ENCODE measurements at places on chromosomes 16 and 17. TPM values are rescaled to one million over a fixed set of nuclear protein-coding genes. Genes with fewer than 3 reads are reported as not detected.

- DNase-seq, result no peak
These were observed 30.6 kb downstream of the TMEM92 start for GRCh38 chr17:50304781-50305404.

GRCh38 chr17:31509095-31509804 is 117.8 kb downstream of the RAB11FIP4 start:
- DNase-seq, result no peak

DNA sequence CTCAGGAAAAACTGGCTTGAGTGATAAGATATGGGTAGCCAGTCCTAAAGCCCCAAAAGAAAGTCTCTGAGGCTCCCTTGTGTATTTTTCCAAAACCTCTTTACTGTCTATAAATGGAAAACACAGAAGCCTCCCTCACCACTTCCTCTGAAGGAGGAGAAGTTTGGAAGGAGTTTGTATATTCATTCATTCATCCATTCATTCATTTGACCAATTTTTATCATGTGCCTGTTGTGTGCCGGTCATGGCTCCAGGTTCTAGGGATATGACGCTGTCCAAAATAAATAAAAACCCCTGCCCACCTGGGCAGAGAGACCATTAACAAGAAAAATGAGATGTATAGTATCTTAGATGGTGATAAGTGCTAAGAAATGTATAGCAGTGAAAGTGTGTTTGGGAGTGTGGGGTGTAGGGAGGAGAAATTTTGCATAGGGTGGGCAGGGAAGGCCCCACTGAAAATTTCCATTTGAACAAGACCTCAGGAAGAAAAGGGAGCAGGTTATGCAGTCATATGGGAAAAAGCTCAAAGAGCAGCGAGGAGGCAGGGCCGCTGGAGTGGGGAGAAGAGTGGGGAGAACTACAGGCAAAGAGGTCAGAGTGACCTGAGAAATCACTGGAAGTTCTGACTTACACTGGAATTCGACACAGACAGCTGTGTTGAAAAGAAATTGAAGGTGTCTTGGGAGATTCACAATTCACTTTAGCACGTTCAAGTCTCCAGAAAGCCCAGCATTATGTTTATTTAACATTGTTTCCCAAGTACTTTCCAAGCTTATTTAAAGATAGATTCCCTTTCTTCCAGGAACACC is 6.1 kb upstream of the WIPI1 start:
- no peak for DNase-seq

DNA sequence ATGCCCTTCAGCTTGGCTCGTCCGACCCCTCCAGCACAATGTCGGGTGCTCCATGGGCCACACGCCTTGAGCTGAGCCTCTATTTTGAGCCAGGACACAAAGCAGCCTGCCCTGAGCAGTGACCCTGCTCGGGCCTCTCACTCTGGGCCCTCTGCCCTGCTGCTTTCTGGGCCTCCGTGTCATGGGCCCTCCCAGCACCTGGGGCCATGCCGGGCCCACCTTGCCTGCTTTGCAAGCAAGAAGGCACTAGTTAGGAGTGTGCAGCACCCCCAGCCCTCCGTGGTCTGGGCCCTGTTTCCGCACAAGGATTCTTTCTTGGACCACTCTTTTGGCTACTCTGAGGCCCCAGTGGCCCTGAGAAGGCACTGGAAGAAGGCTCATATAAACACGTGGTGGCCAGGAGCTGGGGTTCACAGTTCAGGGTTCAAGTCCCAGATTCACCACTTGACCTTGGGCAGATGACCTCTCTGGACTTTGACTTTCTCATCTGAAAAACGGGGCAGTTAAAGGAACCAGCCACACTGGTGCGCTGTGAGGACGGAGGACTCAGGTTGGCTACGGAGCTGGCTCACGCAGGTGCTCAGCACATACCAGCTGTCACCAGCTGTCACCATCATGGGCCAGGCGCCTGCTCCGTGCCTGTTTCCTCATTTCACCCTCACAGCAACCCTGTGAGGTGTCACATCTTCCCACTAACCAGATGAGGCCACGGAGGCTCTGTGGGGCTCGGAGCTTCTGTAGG is 166.0 kb upstream of the GSE1 start:
- DNase-seq, result no peak

DNA sequence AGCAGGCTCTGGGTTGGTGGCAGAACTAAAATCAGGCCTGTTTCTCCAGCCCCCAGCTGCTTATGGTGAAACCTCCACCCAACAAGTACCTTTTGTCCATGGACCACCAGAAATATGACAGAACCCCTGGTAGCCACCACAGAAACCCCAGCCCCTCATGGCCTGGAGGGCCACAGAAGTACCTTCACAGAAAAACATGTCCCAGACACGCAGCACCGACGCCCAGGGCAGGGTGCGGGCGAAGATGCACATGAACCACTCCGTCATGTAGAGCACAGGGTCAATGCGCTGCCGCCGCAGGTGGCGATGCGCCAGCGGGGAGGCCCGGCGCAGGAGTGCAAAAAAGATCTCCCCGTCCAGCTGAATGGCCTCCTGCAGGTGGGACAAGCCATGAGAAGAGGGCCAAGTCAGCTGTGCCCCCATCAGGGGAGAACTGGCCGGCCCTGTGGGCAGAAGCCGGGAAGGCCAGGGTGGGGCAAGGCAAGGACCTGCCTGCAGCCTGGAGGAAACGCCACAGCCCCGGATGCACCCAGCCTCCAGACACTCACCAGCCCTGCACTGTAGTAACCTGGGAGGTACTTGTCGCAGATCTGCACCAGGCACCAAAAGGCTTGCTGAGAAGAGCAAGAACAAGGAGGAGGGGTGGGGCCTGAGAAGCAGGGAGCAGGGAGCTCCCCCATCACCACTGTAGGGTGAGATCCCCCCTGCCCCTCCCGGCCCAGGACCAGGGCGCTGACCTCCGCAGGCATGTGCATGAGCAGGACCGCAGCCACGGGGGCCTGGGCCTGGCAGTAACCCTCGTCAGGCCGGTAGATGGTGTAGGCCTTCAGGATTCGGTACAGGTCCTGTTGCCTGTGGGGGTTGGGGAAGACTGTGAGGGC is 4.1 kb upstream of the CD2BP2 start:
- DNase-seq, result peak; percentile 31

- DNase-seq, result no peak
These were observed 70.9 kb upstream of the SALL1 start for GRCh38 chr16:51222016-51222415.

DNA sequence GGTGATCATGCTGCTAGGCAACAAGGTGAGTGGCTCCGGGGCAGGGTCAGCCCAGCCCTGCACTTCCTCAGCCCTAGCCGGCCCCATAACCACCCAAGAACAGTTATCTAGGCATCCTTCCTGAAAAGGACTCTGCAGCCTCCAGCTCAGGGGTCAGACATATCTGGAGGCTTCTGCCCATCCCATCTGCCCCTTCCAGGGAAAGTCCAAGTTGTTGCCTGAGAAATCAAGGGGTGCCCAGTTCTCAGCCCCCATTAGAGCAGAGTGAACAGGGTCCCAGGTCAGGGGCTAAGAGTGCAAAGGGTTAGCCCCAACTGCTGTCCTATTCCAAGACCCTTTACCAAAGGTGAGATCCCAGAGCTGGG is 4.1 kb upstream of the NHERF1 start:
- no peak for DNase-seq

DNA sequence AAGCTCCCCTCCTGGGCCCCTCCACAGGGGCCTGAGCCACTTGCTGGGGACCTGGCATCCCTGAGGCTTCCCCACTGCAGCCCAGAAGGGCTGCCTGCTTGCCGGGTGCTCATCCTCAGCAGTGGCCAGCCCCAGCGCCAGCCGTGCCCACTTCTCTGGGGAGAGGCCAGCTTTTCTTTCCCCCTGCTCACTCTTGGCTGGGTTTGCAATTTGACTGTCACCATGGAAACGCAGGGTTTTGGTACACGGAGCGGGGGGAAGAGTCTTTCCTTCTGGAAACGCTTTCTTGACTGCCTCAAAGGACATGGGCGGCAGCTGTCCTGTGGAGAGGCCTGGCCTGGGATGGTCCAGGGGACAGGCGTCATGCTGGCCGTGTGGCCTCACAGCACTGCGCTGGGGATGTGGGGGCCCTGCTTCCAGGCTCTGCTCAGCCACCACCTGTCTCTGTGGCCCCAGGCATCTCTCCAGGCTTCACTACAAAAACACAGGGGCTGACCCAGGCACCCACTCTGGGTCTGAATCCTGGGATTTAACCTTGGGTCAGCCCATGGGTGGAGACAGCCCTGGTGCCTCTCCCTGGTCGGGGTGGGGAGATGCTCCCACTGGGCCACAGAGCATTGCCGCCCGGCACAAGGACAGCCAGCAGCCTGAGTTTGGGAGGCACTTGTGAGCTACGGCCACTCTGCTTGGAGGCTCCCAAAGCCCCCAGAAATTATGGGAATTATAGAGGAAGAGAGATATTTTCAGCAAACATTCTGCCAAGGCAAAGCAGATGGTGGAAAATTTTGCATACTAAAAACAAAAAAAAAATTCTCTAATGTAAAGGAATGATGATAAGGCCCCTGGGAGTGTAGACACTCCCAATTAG is 45.9 kb upstream of the DOC2B start:
- DNase-seq, result no peak

- DNase-seq, result no peak
These were observed 26.1 kb downstream of the TOM1L2 start for GRCh38 chr17:17946093-17946492.

- no peak for DNase-seq
These were observed 93.6 kb downstream of the ABCA8 start for GRCh38 chr17:68861602-68862001.

- no peak for DNase-seq
These were observed 20.7 kb downstream of the PIK3R6 start for GRCh38 chr17:8846768-8847211.

GRCh38 chr16:4018391-4018790 is 97.9 kb downstream of the ADCY9 start:
- DNase-seq, result peak; percentile 83

DNA sequence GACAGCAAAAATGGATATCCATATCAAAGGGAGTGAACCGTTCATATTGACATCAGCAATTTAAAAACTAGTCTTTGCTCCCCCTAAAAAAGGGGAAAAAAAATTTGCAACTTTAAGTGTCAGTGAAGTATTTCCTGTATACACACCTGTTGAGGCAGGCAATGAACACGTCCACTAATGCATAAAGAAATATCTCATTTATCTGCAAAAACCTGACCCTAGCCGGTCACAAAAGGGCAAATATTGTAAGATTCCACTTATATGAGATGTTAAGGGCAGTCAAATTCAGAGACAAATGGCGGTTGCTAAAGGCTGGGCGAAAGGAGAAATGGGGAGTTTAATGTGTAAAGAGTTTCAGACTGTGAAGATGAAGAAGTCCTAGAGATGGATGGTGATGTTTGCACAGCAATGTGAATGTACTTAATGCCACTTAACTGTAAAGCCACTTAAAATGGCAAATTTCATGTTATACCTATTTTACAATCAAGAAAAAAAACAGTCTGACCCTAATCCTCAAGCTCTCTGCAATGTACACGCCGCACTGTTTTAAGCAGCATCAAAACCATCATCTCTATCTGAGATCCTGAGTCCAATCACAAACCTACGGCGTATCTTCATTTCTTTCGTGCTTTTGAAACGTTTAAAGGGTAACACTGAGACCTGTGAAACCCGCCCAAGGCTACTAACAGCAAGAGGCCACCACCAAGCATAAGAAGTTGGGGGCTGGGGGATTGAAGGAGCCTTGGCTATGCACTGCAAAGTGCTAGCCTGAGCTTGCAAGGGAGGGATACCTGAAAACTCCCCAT is 1.1 kb downstream of the PARN start:
- DNase-seq, result no peak

GRCh38 chr16:77328274-77328673 is 106.6 kb downstream of the ADAMTS18 start:
- DNase-seq, result no peak

DNA sequence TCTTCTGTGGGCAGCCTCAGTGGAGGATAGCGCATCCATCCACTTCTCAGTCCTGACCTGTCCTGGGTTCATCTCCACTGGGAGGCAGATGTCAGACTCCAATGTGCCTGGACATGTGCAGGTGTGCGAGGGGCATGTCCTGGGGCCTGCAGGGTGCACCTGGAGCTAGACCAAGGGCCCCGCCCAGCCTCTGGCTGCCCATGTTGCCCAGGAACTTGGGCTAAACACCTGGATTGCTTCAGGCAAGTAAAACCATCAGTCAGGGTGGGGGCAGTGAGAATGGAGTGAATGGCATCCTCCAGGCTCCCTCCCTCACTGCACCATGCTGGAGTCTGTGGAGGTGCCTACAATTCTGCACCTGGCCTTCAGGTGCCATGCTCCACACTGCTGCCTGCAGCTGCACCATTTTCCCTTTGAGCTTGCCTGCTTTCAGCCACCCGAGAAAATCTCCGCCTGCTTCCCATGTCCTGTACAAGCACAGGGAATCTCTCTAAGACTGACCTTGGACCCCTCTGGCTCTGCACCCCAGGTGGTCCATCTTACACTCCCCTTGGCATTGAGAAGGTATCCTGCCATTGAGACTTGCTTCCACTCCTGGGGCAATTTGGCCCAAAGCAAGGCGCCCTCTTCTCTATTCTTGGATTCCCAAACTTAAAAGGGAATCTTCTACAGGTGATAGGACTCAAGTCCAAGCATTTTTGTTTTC is 2.1 kb upstream of the MFSD6L start:
- DNase-seq, result no peak

GRCh38 chr16:67150047-67150832 is 558 bp downstream of the B3GNT9 start:
- peak; percentile 79 for DNase-seq

GRCh38 chr16:15521758-15522509 is 87.5 kb downstream of the BMERB1 start:
- DNase-seq, result peak; percentile 46

GRCh38 chr16:79537584-79537983 is 63.0 kb downstream of the MAF start:
- no peak for DNase-seq

DNA sequence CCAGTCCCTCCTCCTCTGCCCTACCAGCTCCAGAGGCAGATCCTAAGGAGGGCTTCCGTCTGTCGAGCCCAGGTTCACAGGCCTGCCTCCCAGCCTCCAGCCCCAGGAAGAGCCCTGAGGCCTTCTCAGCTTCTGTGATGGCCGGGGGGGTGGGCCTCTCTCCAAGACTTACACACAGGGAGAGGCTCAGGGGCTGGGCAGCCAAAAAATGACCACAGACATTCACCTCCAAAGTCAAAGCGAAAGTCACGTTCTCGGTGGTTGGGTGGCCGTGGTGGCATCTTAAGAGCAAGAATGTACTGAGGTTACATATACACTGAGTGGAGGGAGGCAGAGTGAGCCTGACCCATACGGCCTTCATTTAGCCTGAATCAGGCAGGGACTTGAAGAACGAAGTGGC is 119.1 kb downstream of the CCDC182 start:
- no peak for DNase-seq

GRCh38 chr17:40242774-40243173 is 23.7 kb downstream of the WIPF2 start:
- no peak for DNase-seq

The ELAC2 gene
- 38.2 TPM for total RNA-seq

The CTRB1 gene
- total RNA-seq, result 3.1 TPM

The TNFSF13 gene
- total RNA-seq, result 38.8 TPM

The MYH8 gene
- total RNA-seq, result not detected

The C16orf90 gene
- total RNA-seq, result not detected

The CDK5R1 gene
- 4.1 TPM for total RNA-seq

The ZNF287 gene
- 6.6 TPM for total RNA-seq

The GALR2 gene
- total RNA-seq, result not detected

The CAPN15 gene
- total RNA-seq, result 32.4 TPM

The CACNG4 gene
- total RNA-seq, result 4.9 TPM

The ZC3H18 gene
- total RNA-seq, result 38.3 TPM

The SYCE1L gene
- 6.2 TPM for total RNA-seq

Data from ovary (tissue), 10 donors.